Activated naive CD8-positive, alpha-beta T cell treated with anti-CD3 and anti-CD28 coated beads, Interleukin-2, amount 50 U/mL, for 16 hours (primary cell): ENCODE measurements at places on chromosomes 6 and 20.

- DNase-seq = no peak
These were observed 116.4 kb downstream of the TOX2 start for GRCh38 chr20:44031001-44031574.

DNA sequence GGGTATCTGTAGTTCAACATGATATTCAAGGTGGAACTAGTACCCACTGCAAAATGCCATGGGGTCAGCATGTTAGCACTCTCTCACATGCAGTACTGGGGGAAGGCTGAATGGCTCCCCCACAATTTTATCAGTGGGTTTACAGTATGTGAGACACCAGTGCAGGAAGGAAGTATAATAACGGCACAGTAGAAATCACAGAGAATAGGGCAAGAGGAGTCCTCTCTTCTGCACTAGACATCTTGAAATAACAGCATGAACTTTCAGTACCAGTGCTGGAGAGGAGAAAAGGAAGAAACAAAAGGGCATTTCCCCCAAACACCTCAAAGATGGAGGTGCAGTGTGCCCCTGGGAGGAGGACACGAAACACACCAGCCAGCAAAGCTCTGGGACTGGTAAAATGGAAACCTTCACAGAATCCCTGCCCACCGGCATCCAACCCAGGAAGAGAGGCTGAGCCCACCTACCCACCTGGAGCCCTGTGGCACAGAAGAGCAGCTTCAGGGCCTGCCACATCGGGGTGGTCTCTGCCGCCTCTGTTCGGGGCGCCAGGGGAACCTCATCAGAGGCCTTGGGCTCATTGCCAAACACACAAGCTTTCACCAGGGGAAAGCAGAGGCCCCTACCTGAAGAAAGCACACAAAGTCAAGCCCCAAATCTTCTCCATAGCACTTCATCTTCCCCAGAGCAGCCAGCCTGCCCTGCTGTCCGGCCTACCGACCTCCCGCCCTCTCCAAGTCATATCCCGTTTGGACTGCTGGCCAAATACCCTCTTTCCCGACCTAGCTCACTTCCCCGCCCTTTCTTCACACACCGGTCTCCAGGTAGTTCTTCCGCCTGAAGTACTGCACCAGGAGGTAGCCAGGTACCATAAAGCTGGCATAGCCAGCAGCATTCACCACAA, 1.2 kb downstream of the SLC35B2 start:
- DNase-seq = no peak

GRCh38 chr20:32751702-32752457, 8.6 kb upstream of the COMMD7 start:
- DNase-seq = no peak

- no peak for DNase-seq
These were observed 12.4 kb downstream of the KATNA1 start for GRCh38 chr6:149636124-149636523.

- DNase-seq = no peak
These were observed 4.0 kb downstream of the CITED2 start for GRCh38 chr6:139370283-139370998.

DNA sequence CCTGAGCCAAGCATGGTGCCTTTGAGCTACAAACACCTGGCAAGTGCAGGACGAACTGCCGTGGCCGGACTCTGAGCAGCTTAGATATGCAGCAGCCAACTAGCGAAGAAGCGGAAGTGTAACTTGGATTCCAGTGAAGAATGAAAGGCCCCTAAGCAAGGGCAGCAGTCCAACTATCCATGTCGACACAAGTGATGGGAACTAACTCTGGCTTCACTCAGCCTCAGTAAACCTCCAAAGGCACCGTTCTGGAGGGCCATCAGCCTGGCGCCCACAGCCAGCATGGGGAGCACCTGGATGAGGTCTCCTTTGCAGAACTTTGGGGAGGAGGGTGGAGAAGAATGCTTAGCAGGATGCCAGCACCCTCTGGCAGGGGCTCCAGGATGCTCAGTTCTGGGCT, 78.4 kb upstream of the MLN start:
- no peak for DNase-seq

DNA sequence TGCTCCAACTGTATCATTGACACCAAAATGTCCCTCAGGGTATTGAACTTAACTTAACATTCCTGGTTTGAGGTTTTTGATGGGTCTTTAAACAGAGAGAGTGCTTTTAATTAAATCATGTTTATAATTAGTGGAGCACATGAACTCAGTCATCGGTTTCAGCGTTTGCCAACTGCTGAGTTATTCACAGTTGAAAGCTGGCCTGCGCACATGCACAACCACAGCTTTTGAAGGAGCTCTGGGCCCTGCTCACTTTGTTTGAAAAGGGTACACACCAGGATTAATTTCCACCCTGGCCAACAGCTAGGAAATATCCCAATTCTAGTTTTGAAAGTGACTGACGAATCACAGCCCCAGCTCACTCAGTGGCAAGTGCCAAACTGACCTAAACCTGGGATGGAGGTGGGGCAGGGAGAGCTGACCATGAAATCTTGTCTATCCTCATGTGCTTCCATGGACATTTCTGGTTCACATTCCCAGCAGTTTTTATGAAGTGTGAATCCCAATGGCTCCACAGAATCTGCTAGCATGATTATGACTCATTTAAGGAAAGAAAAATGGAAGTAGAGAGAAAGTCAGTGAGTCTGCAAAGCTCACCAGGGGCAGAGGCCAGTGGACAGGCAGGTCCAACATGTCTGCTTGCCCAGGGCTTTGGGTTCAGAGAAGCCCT, 247.8 kb downstream of the FNDC1 start:
- DNase-seq = no peak

DNA sequence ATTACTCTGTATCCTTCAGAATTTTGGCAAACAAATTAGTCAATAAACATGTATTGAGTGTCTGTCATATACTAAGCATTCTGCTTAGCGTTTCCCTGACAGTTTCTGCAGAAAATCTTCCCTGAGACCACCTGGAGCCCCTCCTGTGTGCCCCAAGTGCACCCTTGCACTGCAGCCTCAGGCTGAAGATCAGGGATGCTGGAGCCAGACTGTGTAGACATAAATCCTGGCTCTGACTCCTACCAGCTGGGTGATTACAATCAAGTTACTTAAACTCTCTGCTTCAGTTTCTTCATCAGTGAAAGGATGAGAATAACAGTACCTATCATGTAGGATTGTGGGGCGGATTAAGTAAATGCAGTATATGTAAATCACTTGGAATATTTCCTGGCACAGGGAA, 53.4 kb upstream of the VSTM2L start:
- no peak for DNase-seq

- DNase-seq = no peak
These were observed 384.5 kb upstream of the ARID1B start for GRCh38 chr6:156392648-156393047.

GRCh38 chr6:90399970-90400369, 103.3 kb upstream of the BACH2 start:
- DNase-seq = no peak

DNA sequence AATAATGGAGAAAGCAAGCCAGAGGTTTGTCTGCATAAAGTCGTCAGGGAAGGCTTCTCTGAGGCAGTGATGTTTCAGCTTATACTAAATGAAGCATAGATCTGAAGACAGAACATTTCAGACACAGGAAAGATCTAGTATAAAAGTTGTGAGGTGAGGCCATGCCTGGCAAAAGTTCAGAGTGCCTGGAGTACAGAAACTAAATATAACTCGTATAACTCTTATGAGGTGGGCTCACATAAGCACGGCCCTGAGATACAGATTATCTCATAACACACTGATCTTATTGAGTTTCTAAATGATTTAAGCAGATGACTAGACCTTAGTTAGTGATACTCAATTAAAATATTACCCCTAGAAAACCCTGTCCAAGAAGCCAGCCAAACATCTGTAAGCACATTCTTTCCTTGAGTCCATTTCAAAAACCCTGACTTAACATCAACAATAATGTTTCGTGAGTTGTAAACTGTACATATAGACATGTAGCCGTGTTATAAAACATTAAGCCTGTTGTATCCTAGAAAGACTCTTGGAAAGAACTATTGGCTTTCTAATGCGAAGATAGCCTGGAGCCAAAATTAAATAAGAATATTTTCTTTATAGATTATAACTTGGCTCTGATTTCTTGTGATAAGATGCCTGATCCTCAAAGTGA, 667.6 kb downstream of the TENT5A start:
- no peak for DNase-seq

DNA sequence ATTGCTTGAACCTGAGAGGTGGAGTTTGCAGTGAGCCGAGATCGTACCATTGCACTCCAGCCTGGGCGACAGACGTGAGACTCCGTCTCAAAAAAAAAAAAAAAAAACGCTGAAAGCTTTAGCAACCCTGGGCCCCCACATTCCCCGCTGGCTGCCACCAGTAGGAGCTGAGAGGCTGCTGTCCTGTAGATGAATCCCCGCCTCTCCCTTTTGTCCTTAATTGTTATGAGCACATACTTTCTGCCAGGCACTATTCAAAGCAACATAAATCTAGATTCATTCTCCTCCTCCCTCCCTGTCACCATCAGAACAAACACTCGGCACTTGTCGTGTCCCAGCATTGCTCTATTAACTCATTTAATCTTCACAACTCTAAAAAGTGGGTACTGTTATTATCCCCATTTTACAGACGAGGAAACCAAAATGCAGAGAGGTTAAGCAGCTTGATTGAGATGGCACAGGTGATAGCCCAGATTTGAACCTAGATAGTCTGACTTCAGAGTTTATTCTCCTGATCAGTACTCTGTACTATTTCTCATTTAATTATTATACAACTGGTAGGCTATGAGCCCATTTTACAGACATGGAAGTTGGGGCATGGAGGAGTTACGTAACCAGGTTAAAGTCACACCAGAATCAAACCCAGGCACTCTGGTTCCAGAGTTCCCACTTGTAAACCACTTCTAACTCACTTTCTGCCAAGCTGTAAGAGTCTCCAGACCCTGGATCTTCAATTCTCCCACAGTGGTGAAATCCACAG, 97.4 kb downstream of the EYA2 start:
- DNase-seq = no peak

DNA sequence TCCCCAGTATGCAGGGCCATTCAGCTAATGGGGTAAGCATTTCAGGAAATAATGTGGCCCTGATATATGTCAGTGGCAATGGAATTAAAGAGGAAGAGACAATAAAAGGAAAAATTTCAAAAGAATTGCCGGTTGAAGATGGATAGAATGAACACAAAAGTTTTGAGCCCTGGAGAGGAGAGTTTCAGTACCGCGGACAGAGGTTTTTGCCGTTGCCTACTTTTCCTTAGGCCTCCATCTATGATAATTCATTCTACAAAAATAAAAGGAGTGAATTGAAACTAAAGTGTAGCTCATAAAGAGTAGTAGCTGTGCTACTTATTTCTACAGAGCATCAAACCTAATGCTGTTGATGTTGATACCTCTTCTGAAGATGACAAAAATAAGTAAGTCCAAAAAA, 140.7 kb downstream of the RNASET2 start:
- DNase-seq = no peak

- DNase-seq = no peak
These were observed 123.7 kb downstream of the MRPL14 start for GRCh38 chr6:44003345-44004061.

DNA sequence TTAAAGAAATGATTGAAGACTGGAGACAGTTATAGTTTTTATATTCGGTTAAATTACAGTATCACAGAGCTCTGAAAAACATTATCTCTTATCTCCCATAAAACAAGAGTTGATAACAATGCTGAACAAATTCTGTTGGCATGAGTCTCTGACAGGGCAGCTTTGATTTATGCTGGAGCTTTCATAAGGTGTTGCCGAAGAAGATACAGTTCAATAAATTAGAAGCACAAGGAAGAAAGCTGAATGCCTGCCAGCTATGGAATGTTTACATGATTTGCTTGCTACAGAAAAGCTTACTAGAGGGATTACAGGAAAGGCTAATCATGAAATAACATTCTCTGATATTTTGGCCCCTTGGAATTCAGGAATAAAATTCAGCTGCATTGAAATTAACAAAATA, 431.9 kb upstream of the GJE1 start:
- no peak for DNase-seq

GRCh38 chr6:157861814-157862213, 38.8 kb downstream of the SNX9 start:
- DNase-seq = no peak

DNA sequence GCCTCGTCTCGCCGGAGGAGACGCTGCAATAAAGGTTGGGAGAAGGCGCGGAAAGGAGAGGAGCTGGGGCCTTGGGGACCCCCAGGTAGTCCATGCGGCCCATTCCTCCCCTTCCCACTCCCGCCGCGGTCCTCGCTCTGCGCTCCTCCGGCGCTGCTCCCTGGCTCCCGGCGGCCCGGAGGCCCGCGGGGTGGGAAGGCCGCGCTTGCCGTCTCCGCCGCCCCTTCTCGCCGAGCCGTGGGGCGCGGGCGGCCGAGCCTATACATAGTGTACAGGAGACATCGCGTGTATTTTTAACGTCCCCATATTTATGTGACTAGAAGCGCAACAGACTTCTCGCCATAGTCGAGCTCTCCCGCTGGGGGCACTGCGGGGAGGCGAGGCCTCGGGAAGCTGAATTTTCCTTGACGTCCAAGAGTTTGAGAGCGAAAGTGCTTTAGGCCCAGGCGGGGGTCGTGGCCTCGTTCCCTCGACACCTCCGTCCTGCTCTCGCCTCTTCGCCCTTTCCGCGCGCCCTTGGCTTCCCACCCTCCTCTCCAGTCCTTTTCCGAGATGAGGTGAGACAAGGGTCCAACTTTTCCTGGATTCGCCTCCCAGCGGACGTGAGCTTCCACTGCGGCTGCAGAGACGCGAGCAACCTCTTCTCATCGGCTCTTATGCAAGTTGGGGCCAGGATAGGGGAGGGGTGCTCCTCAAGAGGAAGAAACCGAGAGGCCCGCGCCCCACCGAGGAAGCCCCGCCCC, 29.0 kb downstream of the SLC12A5 start:
- DNase-seq = no peak

DNA sequence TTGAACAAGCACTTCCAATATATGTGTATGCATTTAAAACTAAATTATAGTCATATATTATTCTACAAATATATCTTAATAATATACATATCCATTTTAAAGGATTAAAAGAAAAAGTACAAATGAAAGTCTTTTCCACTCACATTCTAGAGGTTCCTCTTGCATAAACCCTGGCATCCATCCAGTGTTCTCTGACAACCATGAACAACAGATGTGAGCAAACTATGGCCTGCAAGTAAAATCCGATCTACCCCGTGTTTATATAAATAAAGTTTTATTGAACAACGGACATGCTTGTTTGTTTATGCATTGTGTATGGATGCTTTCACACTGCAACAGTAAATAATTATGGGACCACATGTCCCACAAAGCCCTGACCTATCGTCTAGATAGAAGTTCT, 1122.3 kb downstream of the EPHA7 start:
- DNase-seq = no peak
